ENCODE measurements at places on chromosomes 1 and 21.

GRCh38 chr1:54643736-54644135, 2.1 kb downstream of the MROH7 start:
- DNase-seq, result no peak

DNA sequence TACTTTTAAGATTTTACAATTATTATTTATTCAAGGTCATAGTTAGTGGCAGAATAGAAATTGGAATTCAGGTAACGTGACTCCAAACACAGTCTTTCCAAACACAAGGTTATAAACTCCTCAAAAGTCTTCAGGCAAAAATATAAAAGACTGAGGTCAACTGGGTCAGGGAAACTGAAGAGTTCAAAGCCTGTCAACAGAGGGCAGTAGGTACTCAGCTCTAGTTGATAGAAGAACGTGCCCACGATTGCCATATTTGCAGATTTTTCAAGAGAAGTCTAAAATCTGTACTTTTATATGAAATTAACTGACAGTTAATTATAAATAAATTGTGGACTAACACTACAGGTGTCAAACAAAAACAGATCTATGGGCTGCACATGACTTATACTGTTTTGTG, 135.0 kb downstream of the LHX4 start:
- no peak for DNase-seq

- no peak for DNase-seq
These were observed 34.8 kb upstream of the RNF187 start for GRCh38 chr1:228452194-228453021.

DNA sequence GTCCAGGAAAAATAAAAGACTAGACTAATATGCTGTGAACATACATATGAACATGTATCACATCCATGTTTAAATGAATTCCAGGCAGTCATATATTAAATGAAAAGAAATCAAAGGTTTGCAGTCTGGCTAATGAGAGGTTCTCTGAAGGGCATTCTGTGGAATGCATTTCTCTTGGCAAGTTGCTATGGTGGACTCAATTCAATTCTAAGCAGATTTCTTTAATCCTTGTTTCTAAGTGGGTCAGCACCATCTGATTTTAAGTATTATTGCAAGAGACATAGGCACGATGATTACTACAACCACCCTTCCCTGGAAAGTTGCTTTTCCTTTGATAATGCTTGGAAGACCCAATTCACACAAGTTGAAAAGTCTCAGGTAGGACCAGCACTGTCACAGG, 23.9 kb upstream of the ABCA4 start:
- DNase-seq, result no peak

DNA sequence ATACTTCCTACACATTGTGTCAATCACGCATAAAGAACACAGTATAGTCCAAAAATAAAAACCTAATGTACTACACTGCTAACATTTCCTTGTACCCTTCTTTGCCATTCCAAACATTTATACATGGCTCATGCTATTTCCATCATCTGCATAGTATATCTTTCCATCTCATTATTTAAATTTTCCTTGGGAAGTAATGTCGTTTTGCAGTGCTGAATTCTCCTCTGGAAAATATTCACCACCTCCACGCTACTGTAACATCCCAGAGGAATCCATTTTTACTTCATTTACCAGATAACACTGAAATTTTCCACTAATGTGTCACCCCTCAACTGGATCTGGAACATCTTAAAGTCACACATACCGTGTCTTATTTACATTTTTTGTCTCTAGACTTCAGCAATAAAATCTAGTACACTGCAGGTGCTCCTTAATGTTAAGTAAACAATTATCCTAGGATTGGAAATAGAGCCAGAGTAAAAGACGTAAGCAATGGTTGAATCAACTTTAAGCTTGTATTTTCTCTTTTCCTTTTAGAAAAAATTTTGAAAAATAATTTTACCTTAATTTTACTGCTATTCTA, 881.0 kb downstream of the AMY1C start:
- DNase-seq, result no peak

DNA sequence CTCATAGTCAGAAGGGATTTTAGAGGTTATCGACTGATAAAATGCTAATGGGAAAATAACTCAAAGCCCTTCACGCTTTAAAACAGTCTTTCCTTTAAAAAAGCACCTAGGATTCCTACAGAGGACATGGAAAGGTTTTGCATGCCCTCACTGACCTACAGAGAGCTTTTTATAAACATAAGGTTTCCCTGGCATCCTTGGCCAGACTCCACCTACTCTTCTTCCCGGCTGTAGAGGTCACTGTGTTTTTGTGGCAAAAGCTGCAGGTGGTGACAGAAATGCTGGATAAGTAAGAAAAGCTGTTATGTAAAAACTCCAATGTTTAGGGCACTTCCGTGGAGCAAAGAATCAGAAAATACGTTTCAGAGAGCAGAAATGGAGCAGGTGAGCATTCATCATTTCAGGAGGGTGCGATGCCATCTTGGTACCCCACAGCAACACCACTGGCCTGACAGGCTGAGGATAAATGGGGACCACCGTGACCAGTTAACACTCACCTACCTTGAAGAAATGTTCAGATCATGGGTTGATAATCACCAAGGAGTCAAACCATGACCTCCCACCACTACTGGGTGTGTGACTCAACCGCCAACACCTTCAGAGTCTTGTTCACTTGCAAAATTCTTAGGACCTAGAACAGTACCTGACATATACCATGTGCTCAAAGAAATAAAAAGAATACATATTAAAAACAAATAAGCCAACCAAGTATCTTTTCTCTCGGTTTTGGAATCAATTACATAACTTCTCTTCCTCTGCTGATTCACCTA, 46.6 kb downstream of the SSBP3 start:
- DNase-seq, result no peak

GRCh38 chr1:182015360-182015759, 46.2 kb downstream of the ZNF648 start:
- DNase-seq, result no peak

- no peak for DNase-seq
These were observed 207 bp upstream of the SVBP start for GRCh38 chr1:42817440-42817767.

GRCh38 chr1:229024528-229025130, 246.3 kb upstream of the RAB4A start:
- DNase-seq, result peak; percentile 10

DNA sequence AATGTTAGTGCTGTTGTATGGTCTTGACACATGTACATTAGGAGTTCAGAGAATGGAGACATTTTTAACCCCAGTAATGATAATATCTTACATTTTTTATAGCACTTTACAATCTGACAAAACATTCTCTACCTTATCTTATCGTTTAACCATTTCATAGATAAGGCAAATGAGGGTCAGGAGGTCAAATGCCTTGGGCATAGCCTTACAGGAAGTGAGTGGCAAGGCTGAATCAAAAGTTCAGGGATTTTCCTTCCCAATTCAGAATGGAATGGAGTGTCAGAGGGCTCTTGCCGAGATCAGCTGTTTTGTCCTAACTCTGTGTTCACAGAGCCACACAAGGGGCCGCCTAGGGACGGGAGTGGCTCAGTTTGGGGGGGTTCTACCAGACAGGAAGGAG, 57.6 kb upstream of the AK4 start:
- DNase-seq, result no peak

GRCh38 chr1:159900086-159900680, at the start of gene CFAP45:
Gene CFAP45 (minus strand): TSS chr1:159900165. CDS start chr1:159900098, 67 bp downstream.
- no peak for DNase-seq

DNA sequence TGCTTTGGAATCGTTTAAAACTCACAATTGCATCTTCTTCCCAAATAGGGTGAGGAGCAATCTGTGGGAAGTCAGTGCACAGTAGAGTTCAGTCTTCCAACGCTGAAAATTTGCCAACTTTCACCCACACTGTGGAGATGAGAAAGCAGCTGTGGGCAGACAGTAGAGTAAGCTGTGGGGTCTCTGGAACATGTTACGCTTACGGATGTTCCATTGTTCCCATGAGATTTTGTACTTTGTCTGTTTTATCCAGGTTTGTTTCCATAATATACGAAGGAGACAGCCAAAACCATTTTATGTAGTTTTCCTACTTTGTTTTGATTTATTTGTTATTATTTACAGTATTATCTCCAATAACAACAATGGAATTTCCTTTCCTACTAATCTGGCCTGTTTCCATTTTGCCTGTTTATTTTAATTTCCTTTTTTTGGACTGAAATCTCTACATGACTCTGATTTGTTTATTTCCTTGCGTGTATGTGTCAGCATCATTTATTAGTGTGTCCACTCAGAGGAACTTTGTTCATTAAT, 65.1 kb upstream of the RGL1 start:
- DNase-seq, result no peak

GRCh38 chr1:229319487-229319886, 23.4 kb downstream of the CCSAP start:
- DNase-seq, result no peak

- no peak for DNase-seq
These were observed 70.8 kb upstream of the LBR start for GRCh38 chr1:225498549-225499136.

DNA sequence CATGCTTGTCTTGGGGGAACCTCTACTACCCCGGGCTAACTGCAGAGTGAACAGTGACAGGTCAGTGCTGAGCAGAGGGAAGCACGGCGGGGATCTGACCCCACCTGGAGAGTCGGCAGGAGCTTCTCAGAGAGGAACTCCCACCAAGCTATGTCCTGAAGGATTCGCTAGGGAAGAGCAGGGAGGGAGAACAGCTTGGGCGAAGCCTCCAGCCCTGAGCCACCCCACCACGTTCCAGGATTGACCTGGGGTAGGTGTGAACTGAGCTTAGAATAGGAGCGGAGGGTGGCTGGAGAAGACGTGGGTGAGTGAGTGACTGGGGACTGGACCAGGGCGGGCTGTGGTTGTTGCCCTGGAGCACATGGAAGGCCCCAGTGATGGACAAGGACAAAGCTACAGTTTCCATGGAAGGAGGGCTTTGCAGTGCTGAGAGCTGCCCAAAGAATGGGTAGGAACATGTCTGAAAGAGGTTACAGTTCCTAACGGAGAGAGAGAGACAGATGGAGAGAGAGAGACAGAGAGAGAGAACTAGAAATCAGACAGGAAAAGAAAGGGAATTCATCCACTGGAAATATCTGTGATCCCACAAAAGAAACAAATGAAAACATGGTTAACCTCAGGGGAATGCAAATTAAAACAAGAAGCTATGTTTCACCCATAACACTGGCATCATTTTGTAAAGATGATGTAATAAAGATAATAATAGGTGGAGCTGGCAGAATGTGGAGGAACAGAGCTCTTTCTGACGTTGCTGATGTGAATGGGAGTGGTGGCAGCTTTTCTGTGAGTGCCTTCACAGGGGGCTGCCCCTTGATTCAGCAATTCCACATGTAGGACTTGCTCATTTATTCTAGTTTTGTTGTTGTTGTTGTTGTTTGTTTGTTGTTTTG, 17.2 kb downstream of the BSND start:
- no peak for DNase-seq

- no peak for DNase-seq
These were observed 2.5 kb downstream of the ZCCHC17 start for GRCh38 chr1:31299365-31299764.

DNA sequence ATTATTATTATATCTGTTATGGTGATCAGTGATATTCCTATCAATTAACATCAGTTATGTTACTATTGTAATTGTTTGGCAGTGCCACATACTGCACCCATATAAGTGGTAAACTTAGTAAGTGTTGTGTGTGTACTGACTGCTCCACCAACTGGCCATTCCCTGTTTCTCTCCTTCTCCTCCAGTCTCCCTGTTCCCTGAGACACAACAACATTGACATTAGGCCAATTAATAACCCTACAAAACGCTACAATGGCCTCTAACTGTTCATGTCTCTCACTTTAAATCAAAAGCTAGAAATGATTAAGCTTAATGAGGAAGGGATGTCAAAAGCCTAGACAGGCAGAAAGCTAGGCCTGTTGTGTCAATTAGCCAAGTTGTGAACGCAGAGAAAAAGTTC, 6.6 kb upstream of the THRAP3 start:
- no peak for DNase-seq

DNA sequence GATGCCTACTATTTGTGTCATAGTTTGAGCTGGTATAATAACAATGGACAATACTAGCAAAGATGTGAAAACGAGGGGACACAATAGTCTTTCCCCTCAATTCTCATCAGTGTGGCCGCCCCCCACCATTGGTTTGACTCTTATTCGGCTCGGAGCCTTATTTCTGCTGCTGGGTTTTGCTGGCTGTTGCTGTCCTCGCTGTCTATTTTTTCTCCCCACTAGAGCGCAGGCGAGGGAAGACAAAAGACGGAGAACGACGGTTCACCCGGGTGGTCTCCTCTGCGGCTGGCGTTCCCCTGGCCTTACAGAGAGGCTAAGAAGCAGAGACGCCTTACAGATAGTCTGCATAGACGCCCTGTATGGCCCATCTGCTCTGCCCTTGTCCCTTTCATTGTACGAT, 19.4 kb downstream of the CLIC6 start:
- no peak for DNase-seq

DNA sequence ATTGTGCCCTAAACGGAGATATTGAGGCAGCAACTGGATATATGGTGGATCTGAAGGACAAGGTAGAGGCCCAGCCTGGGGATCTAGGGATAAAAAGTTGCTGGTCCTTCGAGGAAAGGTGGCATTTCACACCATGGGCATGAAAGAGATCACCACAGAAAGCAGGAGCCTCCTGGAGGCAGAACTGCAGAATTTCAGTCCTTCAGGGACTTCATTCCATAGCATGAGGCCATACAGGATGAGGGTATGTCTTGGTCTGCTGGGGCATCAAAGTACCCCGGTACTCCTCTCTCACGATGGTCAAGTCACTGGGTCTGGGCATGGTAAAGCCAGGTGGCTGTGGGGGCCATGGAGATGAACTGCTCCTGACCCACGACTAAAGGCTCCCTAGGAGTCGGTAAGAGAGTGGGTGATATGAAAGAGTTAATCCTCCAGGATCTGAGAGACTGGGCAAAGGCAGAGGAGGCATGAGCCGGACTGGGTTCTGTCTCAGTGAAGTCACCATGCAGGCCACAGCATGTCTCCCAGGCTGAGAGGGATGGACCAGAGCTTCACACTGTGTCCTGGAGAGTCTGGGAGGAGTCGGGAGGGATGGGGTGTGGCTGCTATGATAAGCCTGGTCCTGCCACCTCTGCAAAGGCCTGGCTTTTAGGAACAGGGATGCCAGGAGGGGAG, 5.8 kb upstream of the SPRR5 start:
- no peak for DNase-seq

GRCh38 chr1:20227704-20228103, 41.4 kb upstream of the PLA2G2C start:
- no peak for DNase-seq

- no peak for DNase-seq
These were observed 2.7 kb upstream of the FALEC start for GRCh38 chr1:150512846-150513245.

DNA sequence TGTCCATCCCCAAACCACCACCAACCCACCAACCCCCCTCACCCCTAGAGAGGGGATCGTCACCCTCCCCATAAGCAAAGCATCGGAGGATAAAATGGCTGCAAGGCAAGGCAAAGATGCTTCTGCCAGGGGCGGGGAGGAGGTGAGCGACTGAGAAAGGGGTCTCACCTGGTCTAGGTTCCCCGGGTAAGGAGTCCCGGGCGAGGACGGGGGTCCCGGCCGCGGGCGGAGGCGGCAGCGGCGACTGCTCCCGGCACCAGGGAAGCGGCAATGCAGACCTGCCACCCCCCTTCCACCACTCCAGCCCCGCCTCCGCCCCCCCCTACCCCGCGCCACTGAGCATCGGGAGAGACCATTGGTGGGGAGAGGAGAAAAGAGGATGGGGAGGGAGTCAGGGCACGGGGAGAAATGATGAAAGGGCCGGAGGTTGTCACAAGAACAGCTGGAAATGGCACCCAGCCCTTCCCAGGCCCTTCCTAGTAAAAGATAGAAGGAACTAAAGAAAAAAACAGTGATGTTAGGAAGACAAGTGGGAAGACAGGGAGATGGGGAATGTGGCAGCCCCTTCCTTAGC, at the start of gene SV2A:
Gene SV2A (minus strand): TSS at position 274 of the 574 bp plus-strand sequence. CDS start 4,004 bp downstream, outside the sequence.
- DNase-seq, result peak; percentile 51

Measured in stimulated activated CD4-positive, alpha-beta T cell treated with anti-CD3 and anti-CD28 coated beads, Interleukin-4, amount 100 ng/mL, for 1 hour (primary cell).